Stimulated activated CD4-positive, alpha-beta T cell treated with anti-CD3 and anti-CD28 coated beads, Interleukin-15, amount 100 ng/mL, for 1 hour (primary cell): ENCODE measurements at places on chromosomes 12 and 14.

GRCh38 chr14:33754261-33754660 is 196.6 kb downstream of the EGLN3 start:
- no peak for DNase-seq

DNA sequence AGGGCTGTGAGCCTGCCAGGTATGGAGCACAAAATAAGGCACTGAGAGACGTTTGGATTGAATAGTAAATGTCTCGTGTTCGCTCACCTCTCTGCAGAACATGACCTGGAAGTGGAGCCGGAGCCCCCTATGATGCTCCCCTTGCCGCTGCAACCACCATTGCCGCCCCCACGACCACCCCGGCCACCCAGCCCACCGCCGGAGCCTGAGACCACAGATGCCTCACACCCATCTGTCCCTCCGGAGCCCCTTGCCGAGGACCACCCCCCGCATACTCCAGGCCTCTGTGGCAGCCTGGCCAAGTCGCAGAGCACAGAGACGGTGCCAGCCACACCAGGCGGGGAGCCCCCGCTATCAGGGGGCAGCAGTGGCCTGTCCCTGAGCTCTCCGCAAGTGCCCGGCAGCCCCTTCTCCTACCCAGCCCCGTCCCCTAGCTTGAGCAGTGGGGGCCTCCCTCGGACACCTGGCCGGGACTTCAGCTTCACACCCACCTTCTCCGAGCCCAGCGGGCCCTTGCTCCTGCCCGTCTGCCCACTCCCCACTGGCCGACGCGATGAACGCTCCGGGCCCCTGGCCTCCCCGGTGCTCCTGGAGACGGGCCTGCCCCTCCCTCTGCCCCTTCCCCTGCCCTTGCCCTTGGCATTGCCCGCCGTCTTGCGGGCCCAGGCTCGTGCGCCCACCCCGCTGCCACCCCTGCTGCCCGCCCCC is 18.7 kb downstream of the SETD1B start:
- no peak for DNase-seq

DNA sequence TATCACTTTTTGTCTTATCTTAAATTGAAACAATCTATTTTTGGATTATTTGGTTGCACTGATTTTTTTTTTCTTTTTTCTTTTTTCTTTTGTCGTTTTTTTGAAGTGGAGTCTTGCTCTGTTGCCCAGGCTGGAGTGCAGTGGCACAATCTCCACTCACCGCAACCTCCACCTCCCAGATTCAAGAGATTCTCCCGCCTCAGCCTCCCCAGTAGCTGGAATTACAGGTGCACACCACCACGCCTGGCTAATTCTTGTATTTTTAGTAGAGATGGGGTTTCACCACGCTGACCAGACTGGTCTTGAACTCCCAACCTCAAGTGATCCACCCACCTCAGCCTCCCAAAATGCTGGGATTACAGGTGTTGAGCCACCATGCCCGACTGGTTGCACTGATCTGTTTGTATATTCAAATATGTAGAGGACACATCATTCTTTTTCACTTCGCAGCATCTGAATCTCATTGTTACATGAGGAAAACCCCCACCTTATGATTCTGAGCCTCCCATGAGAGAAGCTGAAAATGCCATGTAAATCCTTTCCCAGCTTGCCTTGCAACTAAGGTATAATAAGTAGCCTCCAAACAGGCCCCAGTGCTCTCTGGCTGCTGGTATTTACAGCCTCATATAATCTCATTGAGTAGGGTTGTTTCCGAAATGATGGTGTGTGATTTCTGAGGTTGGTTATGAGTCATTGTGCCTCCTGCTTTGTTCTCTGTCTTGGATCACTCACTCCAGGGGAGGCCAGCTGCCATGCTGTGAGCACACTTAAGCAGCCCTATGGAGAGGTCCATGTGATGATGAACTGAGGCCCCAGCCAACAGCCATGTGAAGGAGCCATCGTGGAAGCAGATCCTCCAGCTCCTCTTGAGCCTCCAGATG is 5.2 kb upstream of the HSP90B1 start:
- DNase-seq = no peak

DNA sequence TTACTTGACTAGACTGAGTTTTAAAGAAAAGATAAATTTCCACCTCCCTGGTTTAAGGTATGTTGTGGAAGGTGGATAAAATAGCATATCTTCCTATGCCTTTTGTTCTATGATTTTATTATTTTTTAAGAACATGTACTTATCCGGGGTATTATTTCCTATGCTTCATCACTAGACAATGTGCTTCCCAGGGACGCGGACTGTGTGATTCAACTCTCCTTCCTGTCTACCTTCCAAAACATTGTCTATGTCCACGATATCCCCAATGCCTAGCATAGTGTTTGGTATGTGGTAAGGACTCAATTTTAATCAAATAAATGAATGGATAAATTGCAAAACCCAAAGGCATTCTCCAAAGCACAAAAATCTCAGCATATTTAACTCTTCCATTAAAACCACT is 8.3 kb upstream of the CCND2 start:
- no peak for DNase-seq

DNA sequence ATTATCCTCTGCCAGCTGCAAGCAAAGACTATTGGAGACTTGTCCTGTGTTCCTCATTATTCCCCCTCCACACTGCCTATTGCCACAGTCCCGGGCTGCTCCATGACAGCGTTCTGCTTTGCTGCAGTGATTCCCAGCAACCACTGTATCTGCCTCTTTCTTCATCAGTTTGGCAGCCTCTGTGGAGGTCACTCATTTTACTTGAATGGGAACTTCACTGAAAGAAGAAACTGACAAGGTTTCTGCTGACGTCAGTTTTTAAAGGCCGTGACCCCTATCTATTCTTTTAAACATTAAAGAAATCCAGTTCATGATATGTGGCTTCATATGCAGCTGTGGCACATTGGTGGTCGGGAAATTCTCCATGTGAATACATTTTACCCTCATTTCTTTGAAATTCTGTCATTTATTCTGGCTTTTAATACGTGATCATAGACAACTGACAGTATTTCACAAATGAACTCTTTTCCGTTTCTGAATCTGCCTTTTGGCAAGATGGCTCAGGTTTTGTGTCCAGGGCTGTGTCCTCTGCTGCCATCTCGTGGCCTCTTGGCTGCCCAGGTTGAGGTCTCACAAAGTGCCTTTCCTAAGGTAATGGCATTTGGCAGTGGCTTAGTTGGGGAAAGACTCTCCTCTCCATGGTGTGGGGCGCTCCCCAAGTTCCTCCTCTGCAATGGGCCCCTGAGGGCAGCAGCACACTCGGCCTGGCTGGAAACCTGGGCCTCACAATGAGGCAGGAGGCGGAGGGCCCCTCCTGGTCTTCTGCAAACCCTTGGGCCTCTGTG is 5.8 kb downstream of the TMEM253 start:
- peak; percentile 50 for DNase-seq

DNA sequence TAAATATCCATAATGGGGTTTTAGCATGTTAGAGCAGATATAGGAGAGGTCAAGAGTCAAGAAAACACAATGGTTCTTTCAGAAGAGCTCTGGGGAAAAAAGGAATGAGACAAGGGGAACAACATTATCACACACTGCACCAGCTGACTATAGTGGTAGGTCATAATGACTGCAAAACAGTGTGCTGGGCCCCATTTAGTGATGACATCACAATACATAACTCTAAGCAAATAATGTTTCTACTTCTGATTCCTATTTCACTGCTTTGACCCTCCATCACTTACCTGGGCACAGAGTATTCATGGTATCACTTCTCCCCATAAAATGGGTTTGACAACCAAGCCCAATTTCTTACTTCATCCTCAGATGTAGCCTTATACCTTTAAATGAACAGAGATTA is 62.1 kb downstream of the GARIN6 start:
- DNase-seq = no peak

DNA sequence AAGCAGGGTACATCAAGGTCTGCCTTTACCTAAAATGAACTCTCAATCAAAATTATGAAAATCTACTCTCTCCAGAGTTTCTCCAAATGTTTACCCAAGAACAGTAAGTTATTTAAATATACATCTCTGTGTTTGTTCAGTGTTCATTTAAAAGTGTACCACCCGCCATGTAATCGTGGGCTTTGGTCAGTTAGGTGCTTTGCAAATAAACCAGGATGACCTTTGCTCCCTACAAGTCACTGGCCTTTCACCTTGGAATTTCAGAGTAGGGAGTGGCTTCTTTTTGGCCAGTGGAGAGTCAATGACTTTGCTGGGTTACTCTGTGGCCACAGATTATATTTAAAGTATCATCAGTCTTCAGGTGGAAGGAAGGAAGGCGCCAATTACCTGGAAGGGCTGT is 74.6 kb upstream of the PTPRB start:
- DNase-seq = no peak

GRCh38 chr14:105139831-105140239 is 28.7 kb downstream of the JAG2 start:
- DNase-seq = no peak

DNA sequence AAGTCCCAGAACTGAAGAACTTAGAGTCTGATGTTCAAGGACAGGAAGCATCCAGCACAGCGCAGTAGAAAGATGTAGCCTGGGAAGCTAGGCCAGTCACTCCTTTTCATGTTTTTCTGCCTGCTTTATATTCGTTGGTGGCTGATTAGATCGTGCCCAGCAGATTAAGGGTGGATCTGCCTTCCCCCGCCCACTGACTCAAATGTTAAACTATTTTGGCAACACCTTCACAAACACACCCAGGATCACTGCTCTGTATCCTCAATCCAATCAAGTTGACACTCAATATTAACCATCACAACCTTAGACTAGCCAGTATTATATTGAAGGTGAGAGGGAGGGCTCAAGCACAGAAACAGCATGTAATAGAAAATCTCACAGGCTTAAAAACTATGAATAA is 222.9 kb downstream of the C12orf50 start:
- no peak for DNase-seq

DNA sequence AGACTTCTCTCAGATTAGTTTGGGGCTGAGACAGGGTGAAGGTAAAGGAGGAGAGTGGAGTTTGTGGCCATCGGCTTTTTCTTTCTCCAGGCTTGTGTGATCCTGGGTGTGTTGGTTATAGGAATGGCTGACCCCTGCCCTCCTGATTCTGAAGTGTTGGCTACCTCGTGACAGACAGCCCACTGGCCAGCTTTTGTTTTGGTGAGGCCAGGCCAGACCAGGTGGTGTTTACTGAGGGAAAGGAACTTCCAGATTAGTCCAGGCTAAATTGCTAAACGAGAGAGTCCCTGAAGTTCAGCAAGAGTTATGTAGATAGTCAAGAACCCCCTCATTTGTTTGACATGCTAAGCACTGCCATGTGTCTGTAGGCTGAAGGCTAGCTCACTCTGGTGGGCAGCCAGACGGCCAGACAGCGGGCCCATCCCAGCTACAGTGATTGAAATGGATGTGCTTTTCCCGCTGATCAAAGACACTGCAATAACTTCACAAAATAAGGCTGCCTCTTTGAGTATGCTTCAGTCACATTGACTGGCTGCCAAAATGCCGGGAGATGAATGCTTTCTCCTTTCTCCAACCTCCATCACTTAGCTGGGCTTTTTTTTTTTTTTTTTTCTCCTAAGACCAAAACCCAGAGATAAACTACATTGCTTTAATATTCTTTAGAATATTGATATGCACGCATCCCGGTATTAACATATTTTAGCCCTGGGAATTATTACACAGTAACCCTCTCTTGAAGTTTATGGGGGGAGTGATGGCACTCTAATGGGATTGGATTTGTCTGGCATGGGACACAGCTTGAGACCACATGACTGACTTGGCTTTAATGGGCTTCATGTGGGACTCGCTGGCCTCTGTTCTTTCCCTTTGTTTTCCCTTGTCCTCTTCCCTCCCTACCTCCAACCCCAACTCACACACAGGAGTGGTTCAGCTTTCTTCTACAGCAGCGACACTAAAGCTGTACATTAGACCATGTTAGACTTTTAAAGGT is 76.9 kb downstream of the SMOC1 start:
- DNase-seq = no peak

- DNase-seq = no peak
Observed at GRCh38 chr12:131872154-131873051, 22.0 kb upstream of the ULK1 start.

GRCh38 chr12:52091869-52092268 is 12.4 kb downstream of the SMIM41 start:
- no peak for DNase-seq

DNA sequence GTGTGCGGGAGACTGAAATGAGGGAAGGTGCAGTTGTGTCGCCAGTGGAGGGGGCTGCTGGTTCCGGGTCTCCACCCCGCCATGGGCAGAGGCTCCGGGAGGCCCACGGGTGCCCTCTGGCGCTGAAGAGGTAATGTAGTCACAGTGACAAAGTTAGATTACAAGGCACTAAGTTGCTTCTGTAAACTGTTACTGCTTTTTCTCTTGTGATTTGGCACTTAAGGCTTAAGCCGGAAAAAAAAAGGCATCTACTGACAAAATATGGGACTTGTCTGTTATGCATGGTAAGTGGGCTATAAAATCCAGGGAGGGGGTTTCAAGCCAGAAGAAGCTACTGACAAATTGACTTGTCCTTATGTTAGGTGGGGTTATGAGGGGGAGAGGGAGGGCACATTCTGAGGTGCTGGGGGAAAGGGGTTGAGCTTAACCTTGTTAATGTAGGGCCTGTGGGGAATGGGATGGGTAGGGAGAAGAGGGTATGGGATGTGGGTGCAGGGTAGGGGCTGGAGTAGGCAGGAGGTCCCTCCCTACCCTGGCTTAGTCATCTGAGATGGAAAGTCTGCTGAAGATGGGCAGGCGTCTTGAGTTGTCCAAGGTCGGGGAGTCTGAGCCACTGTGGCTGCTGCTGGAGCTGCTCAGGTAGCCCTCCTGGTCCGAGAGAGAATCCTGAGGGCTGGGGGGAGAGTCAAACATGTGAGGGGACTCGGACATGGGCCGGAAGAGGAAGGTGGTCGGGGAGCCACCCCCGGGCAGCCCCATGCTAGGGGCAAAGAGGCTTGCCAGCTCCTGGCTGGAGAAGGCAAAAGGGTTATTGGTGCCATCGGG is 3.7 kb downstream of the ZFP36L1 start:
- DNase-seq = peak; percentile 79

DNA sequence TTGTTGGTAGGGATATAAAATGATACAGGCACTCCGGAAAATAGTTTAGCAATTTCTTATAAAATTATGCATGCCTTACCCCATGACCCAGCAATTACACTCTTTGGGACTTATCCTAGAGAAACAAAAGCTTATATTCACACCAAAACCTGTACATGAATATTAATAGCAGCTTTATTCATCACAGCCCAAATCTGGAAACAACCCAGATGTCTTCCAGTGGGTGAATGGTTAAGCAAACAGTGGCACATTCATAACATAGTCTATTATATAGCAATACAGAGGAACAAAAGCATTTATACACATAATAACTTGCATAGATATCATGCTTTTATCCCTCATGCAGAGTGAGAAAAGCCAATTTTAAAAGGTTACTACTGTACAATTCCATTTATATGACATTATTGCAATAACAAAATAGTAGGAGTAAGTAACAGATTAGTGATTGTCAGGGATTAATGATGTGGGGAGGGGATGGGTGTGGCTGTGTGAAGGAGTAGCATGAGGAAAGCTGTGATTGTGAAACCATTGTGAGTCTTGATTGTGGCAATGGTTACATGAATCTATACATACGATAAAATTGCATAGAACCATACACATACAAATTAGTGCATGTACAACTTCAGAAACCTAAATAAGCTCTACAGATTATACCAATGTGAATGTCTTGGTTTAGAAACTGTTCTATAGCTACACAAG is 363.1 kb upstream of the OR4E1 start:
- DNase-seq = no peak

- no peak for DNase-seq
Observed at GRCh38 chr12:69151254-69151764, 88.1 kb upstream of the CPSF6 start.
